Astrocyte of the cerebellum (primary cell): ENCODE measurements at places on chromosomes 2 and 18.

DNA sequence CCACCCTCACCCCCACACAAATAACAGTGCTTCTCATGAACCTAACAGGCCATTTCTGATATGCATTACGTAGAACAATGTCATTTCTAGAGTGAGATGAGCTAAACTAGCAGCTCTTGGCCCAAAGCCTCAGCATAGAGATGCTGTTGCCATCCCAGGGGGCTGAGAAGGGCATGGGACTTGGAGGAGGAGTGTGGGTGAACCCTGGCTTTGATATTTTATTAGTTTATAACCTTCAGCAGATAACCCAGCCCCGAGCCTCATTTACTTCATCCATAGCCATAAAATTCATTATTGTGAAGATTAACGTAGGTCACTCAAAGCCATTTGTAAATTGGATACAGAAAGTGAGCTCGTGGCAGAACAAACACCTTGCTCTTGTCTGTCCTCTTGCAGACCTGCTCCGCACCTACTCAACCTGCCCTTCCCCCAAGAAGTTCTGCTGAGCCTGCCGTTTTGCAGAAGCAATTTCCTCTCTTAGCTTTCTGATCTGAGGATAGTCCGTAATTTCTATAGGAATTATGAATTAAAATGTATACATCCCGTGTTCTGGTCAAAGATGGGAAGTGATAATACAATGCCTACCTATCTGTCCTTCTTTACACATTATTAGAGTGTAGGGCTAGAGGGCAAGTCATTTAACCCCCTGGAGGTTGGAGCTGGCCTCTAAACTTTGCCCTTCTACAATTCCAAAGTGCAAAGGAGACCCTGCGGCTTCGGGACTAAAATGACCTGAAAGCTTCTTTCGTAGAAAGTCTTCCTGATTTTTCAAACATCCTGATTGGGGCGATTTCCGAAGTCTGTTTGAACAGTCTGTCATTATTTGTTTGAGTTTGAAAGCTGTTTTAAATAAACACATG is 187.4 kb downstream of the BCL2 start:
- DNase-seq = no peak

DNA sequence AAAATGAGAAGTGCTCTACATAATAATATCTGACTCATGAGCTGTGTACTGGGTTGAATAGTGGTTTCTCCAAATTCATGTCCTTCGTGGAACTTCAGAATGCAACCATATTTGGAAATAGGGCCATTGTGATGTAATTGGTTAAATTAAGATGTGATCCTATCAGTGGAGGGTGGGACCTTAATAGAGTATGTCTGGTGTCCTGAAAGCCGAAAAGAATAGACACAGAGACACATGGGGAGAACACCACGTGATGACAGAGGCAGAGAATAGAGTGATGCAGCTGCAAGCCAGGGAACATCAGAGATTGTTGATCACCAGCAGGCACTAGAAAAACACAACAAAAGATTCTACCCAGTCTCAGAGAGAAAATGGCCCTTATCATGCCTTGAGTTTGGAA is 310.1 kb downstream of the EXOC6B start:
- DNase-seq = no peak

DNA sequence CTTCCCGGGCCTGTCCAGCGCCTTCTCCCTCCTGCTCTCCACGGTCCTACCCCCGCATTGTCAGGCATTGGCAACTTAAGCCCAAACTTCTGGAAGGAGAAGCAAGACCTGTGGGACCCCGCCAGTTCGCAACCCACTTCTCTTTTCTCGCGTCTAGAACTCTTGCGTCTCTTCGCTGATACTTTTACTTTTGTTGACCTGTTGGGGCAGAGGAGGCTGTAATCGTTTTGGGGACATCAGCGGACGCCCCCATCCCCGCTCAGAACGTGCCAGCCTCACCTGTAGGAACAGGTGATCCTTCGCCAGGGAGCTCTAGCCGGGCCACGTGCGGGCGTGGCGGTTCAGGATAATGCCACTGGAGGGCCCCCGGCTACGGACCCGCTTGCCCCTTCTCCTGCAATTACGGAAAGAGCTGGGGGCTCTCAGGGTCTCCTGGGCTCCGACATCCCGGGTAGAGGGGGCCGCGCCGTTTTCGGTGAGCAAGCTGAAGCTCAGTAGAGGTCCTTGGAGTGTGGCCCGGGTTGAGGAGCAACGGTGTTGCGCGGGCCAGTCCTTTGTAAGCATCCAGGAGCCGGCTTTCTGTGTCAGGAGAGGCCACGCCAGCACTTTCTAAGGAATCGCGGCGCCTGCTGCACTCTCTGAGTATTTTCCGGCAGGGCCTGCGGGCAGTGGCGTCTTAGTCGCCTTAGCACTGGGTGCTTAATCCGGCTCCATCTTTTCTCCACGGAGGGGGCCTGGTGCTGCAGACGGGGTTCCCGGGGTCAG is 1.6 kb downstream of the MTCL1 start:
- DNase-seq = no peak

DNA sequence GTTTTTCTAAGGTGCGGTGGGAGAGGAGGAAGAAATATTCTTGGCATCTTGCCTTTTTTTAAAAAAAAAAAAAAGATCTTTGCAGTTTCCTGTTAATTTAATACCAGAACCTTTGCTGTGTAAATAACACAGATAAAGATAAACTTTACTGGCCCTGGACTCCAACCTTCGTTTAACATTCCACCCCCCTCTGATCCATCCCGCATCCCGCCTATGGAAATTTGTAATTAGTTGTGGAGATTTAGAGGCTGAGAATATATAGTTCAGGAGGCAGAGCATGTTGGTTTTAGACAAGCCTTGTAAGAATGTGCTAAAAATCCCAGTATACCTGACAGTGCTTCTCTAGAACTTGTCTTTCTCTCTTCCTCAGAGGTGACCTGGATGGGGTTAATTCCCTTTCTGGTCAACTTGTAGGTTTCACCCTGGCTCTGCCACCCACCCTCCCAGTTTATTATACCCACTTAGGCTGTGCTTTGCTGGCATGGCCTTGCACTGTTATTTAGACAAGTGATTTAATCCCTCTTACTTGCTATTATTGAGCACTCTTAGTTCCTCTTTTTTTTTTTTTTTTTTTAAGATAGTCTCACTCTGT is 2.9 kb upstream of the C2orf72 start:
- DNase-seq = no peak

DNA sequence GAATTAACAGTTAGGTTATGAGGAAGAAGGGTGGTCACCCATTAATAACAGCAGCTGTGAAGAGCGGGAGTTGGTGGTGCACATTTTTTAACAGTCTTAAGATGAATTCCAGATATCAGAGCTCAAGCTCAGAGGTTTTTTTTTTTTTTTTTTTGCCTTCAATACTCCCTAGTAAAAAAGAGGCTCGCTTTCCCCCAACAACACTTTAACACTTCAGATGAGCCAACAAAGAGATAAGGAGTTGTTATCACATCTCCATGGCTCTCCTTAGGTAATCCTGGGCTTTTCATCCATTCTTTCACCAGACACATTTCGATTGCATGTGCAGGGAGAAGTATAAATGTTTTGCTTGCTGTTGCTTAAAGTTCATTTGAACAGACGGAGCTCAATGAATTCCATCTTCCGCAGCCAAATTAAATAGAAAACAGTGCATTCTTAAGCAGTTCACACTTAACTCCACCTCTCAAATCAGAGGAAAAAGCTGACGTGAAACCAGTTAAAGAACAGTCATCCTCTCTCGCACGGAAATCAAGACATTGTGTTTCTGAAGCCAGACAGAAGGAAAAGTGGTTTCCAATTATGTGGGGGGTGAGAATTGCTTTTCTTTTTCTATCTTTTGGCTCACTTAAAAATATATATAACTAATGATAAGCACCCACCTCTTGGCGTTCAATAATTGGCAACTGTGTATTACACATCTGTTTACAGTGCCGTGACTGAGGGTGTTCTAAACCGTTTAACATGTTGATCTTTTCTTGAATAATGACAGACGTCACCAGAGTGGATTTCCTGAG is 118.2 kb downstream of the ZNF521 start:
- DNase-seq = no peak

GRCh38 chr2:223725494-223725893 is 111.9 kb downstream of the AP1S3 start:
- peak; percentile 89 for DNase-seq

GRCh38 chr2:239195318-239195871 is 205.4 kb downstream of the HDAC4 start:
- no peak for DNase-seq

GRCh38 chr2:108538000-108538625 is 3.8 kb downstream of the LIMS1 start:
- no peak for DNase-seq

GRCh38 chr2:130766711-130767407 is 11.5 kb downstream of the AMER3 start:
- DNase-seq = no peak

DNA sequence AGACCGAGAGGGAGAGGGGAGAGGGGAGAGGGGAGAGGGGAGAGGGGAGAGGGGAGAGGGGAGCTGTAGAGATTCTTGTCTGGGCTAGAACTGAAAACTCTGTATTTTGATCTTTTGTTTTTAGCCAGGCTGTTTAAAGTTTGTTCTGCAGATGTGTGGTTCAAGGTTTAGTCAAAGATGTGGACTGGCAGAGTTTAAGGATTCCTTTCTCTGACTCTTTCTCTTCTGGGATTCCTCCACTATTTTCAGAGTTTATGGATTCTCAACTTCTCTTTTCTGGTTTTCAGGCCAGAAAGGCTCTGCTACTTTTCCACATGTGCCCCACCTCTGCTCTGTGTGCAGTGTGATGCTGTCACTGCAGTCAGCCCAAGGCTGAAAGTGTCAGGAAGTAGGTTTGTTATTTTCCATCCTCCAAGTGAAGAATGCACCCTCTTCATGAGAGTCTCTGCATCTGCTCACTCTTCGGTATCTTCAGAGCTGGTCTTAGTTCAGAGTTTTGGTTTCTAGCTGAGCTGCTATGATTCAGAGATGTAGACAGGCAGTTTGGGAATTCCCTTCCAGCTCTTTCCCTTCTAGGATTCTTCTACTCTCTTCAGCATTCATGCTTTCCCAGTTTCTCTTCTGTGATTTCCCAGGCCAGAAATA is 130.9 kb upstream of the SMAD7 start:
- no peak for DNase-seq

DNA sequence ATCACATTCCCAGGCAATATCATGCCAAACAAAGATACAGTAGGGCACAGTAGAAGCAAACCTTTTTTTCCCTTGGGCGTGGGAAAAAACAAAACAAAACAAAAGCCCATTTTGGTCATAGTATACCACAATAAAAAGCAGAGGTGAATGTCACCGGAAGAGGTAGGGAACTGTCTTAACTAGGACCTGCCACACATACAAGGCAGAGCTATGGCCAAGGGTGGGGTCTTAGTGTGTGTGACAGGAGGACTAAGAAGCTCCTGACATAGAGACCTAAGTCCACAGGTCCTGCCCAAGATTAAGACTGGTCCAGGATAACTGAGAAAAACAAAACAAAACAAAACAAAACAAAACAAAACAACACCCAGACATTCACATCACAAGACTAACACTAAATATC is 441.2 kb upstream of the DSEL start:
- DNase-seq = no peak

DNA sequence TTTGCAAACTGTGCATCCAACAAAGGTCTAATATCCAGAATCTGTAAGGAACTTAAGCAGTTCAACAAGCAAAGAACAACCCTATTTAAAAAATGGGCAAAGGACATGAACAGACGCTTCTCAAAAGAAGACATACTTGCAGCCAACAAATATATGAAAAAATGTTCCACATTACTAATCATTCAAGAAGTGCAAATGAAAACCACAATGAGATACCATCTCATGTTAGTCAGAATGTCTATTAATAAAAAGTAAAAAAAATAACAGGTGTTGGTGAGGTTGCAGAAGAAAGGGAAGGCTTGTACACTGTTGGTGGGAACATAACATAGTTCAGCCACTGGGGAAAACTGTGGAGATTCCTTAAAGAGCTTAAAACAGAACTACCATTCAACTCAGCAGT is 126.2 kb downstream of the NAT8 start:
- DNase-seq = no peak

DNA sequence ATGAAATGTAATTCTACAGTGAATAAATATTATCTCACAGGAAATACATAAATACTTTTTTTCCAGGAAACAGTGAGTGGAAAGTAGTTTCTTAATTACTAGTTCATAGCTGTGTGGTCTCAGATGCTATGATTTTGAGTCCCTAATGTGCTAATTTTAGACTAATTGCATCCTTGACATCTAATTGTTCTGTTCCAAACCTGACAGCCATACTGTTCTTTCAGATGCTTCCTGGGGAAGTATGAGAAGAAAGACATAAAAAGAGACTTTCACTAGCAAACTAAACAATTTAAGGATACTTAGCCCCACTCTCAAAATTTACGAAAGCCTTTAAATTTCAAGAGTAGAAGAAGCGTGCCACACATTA is 350.9 kb upstream of the CDH20 start:
- no peak for DNase-seq

DNA sequence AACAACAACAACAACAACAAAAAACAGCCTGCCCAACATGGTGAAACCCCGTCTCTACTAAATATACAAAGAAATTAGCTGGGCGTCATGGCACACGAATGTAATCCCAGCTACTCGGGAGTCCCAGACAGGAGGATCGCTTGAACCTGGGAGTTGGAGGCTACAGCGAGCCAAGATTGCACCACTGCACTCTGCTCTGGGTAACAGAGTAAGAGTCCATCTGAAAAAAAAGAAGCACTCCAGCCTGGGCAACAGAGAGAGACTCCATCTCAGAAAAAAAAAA is 344.1 kb upstream of the PLGLB2 start:
- no peak for DNase-seq

- peak; percentile 9 for DNase-seq
These were observed 51.5 kb downstream of the DNAJC10 start for GRCh38 chr2:182767578-182767977.

DNA sequence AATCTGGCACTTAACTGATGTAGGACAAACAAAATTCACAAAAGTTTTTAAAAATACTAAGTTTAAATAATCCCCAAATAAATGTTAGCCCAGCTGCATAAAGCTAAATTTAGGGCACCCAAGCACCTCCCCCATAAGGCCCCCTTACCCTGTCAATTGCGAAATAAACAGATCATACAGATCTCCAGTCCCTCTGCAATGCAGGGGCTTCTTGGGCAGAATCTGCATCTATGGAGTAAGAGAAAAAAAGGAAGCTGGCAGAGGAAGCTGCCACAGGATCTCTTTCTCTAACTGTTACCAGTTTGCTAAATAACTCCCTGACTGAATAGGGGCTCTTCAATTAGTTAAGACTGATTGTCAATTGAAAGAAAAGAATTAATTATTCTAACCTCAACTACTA is 117.7 kb downstream of the MEMO1 start:
- no peak for DNase-seq

GRCh38 chr18:44679914-44680272 is 795 bp upstream of the SETBP1 start:
- DNase-seq = no peak

- no peak for DNase-seq
These were observed 14.5 kb downstream of the CYP26B1 start for GRCh38 chr2:72132981-72133720.

DNA sequence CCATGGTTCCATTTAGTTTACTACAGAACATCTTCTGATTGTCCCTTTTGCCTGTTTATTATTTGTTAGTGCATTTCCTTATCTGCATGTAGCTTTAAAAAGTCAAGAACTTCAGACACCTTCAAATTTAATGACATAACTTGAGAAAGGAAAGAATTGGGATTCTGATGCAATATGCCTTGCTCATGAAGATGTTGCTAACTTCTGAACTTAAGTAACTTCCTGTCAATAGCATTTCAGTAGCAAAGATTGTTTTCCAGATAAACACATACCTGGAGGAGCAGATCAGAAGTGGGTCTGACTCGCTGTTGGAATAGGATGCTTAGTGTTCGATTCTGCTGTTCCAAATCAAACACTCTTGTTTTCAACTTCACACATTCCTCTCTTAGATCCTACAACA is 190.2 kb upstream of the LYPD1 start:
- DNase-seq = no peak

GRCh38 chr2:1742301-1742680 is 2.0 kb downstream of the PXDN start:
- DNase-seq = no peak

GRCh38 chr18:6683112-6683876 is 46.2 kb upstream of the ARHGAP28 start:
- no peak for DNase-seq
